Muscle of leg (tissue), 16 donors: ENCODE measurements at places on chromosomes 13 and 19. TPM values are rescaled to one million over a fixed set of nuclear protein-coding genes. Genes with fewer than 3 reads are reported as not detected.

GRCh38 chr19:42253245-42254088, 1.5 kb downstream of the ERF start:
- peak; percentile 80 for DNase-seq
- peaks cover 17% of the 10 kb centered on the region for H3K36me3 ChIP-seq
- H3K4me1 ChIP-seq, result peaks cover 52% of the 10 kb centered on the region
- H3K27me3 ChIP-seq, result no peaks in the 10 kb centered on the region
- peak overlapping the region; percentile 99 for H3K4me3 ChIP-seq

DNA sequence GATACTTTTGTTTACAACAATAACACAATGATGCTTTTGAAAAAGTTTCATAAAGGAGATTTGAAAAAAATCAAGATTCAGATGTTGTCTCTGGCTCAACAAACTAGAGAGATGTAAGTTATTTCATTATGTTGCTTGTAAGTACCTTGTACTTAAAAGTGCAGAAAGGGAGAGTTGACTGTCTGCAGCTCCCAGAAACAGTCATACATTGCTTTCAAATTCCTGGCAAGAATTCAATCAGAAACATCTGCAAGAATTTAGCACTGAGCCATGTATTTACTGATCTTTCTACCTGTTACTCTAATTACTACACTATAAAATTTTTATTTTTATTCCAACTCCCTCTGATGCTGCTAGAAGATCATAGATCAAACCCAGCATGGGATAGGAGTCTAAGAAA, 1261.3 kb upstream of the SPRY2 start:
- no peak overlapping the region for H3K4me3 ChIP-seq
- no peaks in the 10 kb centered on the region for H3K4me1 ChIP-seq
- no peaks in the 10 kb centered on the region for H3K27me3 ChIP-seq
- no peak overlapping the region for H3K27ac ChIP-seq

Gene PSG1
- 0.60 TPM for polyA plus RNA-seq

- H3K4me3 ChIP-seq, result no peak overlapping the region
- no peaks in the 10 kb centered on the region for H3K36me3 ChIP-seq
- DNase-seq, result no peak
- no peak overlapping the region for H3K27ac ChIP-seq
Observed at GRCh38 chr13:26914624-26915023, 154.0 kb upstream of the GPR12 start.

DNA sequence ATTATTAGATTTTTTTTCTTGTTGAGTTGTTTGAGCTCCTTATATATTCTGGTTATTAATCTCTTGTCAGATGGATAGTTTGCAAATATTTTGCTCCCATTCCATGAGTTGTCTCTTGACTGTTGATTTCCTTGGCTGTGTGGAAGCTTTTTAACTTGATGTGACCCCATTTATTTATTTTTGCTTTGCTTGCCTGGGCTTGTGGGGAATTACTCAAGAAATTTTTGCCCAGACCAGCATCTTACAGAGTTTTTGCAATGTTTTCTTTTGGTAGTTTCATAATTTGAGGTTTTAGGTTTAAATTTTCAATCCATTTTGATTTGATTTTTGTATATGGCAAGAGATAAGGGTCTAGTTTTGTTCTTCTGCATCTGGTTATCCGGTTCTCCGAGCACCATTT, 124.7 kb downstream of the PCCA start:
- no peak overlapping the region for H3K4me3 ChIP-seq
- H3K36me3 ChIP-seq, result no peaks in the 10 kb centered on the region
- H3K4me1 ChIP-seq, result no peaks in the 10 kb centered on the region
- no peak overlapping the region for H3K27ac ChIP-seq

DNA sequence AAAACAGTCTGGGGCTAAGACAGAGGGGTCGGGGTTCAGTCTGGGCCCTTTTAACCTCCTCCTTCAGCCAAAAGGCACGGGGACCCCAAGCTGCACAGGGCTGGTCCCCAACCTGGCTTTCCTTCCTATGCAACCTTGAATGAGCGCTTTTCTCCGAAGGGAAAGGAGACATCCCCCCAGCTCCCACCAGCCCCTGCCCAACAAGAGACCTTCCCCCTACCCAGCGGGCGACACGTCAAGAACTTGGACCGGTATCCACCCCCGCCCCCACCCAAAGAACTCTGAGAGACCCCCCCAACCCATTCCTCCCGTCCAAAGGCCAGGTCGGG, 35.0 kb upstream of the NANOS3 start:
- H3K4me3 ChIP-seq, result peak overlapping the region; percentile 87
- no peaks in the 10 kb centered on the region for H3K27me3 ChIP-seq
- peaks cover 72% of the 10 kb centered on the region for H3K4me1 ChIP-seq

GRCh38 chr13:97535614-97536013, 101.6 kb downstream of the RAP2A start:
- H3K4me3 ChIP-seq, result no peak overlapping the region
- H3K4me1 ChIP-seq, result no peaks in the 10 kb centered on the region
- DNase-seq, result no peak
- H3K27ac ChIP-seq, result no peak overlapping the region
- H3K27me3 ChIP-seq, result no peaks in the 10 kb centered on the region

DNA sequence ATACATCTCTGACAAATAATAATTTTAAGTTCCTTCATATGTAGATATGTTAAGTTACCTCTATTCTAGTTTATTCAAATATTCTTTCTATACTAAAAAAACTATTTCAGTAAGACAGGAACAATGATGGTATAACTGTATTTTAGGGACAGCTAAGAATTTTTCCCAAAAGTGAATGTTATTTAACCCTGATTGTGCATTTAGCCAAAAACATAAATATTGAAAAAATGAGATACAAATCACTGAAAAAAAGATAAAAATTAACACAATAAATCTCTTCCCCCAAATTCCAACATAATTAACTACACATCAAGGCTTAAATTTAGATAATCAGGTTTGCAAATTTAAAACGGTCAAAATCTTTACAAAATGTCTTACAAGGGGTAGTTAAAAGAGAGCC, 58.1 kb downstream of the KCNRG start:
- DNase-seq, result no peak
- H3K36me3 ChIP-seq, result no peaks in the 10 kb centered on the region
- no peak overlapping the region for H3K27ac ChIP-seq
- H3K27me3 ChIP-seq, result no peaks in the 10 kb centered on the region

DNA sequence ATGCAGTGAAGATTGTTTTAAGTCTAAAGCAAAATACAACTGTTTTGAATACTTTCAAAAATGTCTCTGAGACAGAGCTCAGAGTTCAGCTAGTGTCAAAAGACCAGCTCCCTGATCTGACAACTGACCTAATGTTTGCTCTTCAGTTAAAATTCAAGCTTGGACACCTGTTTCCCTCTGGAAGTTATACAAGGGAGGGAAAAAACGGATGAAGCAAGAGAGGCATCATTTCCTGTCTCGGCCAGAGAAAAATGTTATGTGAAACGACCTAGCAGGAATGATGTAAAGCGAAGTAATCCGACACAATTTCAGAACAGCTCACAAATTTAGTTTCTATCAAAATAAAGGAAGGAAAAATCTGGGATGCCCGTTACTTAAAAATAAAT, 59.4 kb downstream of the ZAR1L start:
- H3K27me3 ChIP-seq, result no peaks in the 10 kb centered on the region
- no peak overlapping the region for H3K4me3 ChIP-seq

DNA sequence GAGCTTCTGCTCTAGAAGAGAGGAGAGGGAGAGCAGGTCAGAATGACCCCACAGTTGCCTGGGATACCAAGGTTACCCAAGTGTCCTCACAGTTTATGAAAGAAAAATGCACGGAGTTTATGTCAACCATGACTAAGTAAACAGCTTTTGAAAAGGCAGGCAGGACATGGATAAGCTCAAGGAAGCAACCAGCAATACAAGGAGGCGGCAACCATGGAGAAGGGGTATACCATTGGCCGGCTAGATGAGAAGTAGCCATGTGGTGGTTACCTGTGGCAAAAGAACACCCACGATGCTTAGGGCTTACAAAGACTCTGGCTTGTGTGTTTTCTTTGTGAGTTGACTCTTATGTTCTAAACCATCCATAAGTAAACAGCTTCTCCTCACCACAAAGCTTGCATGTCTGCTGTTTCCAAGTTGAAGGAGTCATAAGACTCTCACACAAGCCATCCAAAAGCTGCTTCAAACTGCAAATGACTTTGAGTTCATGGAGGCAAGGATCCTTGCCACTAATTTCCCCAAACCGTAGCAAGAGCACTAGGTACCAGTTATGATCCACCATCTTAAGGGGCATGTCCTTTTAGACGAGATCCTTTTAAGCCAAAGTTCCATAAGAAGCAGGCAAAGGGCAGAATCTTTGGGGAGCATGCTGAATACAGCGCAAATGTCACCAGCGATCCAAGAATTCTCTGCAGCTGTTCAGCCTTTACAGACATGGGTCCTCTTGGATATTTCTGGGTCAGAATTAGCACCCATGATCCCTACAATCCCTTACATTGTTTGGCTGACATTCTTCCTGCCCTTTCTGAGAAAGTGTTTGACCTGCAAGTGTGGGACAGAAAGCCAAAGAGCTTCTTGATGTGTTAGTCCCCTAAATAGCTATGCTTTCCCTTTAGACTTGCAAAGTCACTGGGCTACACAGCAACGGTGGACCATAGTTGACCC, 74.8 kb upstream of the IPO5 start:
- H3K36me3 ChIP-seq, result no peaks in the 10 kb centered on the region
- DNase-seq, result no peak
- H3K27ac ChIP-seq, result no peak overlapping the region
- H3K4me3 ChIP-seq, result no peak overlapping the region

- no peak for DNase-seq
- no peaks in the 10 kb centered on the region for H3K4me1 ChIP-seq
- H3K4me3 ChIP-seq, result no peak overlapping the region
- no peaks in the 10 kb centered on the region for H3K27me3 ChIP-seq
Observed at GRCh38 chr13:71830736-71831135, 36.3 kb downstream of the DACH1 start.

GRCh38 chr19:42693760-42694350, 46.4 kb downstream of the PSG3 start:
- DNase-seq, result no peak
- no peak overlapping the region for H3K27ac ChIP-seq
- H3K4me1 ChIP-seq, result no peaks in the 10 kb centered on the region
- H3K27me3 ChIP-seq, result peaks cover 12% of the 10 kb centered on the region
- H3K4me3 ChIP-seq, result no peak overlapping the region
- H3K36me3 ChIP-seq, result no peaks in the 10 kb centered on the region

Gene SAFB2
- polyA plus RNA-seq, result 55.3 TPM

DNA sequence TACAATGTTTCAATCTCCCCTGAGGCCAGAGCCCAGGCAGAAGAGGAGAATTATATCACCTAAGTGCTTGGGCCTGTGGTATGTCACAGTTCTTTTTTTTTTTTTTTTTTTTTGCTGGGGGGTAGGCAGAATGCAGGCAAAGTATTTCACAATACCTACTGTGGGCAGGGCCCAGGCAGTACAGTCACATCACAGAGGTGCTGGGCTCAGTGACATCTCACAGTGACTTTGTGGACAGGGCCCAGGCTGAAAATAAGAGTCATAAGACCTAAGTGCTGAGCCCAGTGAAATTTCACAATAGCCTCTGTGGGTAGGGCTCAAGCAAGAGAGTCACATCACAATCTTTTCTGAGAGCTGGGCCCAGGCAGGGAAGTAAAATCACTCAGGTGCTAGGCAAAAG, 15.9 kb upstream of the ZNF208 start:
- no peaks in the 10 kb centered on the region for H3K4me1 ChIP-seq
- no peaks in the 10 kb centered on the region for H3K36me3 ChIP-seq
- H3K27me3 ChIP-seq, result no peaks in the 10 kb centered on the region
- DNase-seq, result no peak

Gene TMEM59L
- 15.8 TPM for polyA plus RNA-seq

Gene CDX2
- polyA plus RNA-seq, result not detected

DNA sequence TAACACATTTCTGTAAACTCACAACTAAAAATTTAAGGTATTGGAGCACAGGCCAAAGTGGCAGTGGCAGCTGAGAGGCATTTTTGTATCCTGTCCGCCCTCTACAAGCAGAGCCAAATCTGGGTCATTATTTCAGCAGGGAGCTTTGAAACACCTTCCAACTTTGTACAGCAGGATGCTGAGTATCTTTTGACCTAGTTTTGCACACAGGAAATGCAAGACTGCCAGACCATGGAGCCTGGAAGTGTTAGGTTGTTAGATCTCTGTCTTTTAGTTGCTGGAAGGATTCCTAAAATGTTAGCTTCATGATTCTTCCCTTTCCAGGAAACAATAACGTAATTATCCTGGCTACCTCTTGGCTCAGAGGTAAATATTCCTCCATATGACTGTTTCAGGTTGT, 148.6 kb upstream of the ATXN8OS start:
- H3K4me1 ChIP-seq, result no peaks in the 10 kb centered on the region
- H3K36me3 ChIP-seq, result no peaks in the 10 kb centered on the region
- DNase-seq, result peak; percentile 7
- H3K4me3 ChIP-seq, result no peak overlapping the region
- no peak overlapping the region for H3K27ac ChIP-seq

Gene CCNA1
- 0.93 TPM for polyA plus RNA-seq

GRCh38 chr19:18418483-18419194, 559 bp upstream of the SSBP4 start:
- peaks cover 87% of the 10 kb centered on the region for H3K4me1 ChIP-seq
- no peak for DNase-seq
- peaks cover 2% of the 10 kb centered on the region for H3K27me3 ChIP-seq
- H3K36me3 ChIP-seq, result peaks cover 7% of the 10 kb centered on the region
- H3K27ac ChIP-seq, result peak overlapping the region; percentile 100
- peak overlapping the region; percentile 31 for H3K4me3 ChIP-seq

Gene JAK3
- 2.0 TPM for polyA plus RNA-seq

GRCh38 chr13:47548294-47548840, 452.7 kb downstream of the SUCLA2 start:
- no peaks in the 10 kb centered on the region for H3K36me3 ChIP-seq
- H3K4me1 ChIP-seq, result peaks cover 2% of the 10 kb centered on the region
- H3K4me3 ChIP-seq, result no peak overlapping the region
- no peak overlapping the region for H3K27ac ChIP-seq
- no peak for DNase-seq
